ENCODE measurements at places on chromosomes 1 and 21.

DNA sequence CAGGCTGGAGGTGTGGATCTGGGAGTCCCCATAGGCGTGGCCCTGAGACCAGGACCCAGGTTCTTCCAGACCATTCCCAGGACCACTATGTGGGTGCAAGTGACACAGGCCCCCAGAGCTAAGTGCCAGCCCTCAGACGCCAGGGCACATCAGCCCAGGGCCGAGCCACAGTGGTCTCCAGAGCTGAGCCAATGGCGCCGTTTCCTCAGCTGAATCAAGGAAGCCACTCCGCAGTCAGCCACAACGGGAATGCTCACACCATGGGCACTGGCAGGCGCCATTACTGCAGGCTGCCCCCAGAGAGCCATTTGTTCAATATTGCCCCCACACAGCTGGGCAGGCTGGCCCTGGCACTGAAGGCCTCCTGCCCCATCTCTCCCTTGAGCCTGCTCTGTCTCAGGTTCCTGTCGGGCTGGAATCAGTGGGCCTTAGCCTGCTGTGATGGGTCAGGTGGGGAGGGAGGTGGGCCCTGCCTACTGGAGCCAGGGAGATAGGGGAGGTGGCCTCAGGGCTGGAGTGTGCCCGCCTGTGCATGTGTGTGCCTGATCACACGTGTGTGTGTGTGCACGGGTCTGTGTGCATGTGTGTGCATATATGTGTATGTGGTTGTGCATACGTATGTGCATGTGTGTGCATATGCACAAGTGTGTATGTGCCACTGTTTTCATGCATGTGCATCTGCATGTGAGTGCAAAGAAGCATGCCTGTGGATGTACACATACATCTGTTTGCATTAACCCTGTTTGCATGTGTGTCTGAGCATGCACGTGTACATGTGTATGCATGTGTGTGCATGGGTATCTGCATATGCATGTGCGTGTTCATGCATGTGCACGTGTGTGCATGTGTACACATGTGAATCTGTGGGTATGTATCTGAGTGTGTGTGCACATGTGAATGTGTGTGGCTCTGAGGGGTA lies 6.1 kb downstream of the GJC2 start:
- no peak for DNase-seq

- no peak for DNase-seq
Measured at GRCh38 chr1:37246631-37247030, 212.3 kb upstream of the GRIK3 start.

DNA sequence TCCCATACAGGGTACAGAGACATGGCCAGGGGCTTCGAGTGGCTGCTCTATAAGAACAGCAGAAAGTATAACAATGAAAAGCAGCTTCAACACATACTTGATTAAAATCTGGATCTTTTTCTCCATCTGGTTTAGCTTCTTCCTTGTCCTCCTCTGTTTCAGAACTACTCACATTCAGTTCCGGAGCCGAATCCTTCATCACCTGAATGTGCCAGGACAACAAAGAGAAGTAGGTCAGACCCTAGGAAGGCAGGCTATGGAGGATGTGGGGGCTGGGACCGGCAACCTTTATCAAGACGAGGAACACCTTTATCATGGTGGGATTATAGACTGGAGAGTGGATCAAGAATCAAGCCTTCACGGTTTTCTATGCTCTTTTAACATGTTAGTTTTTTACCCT lies 32.2 kb upstream of the RAP1GAP start:
- DNase-seq, result no peak

GRCh38 chr21:27555996-27556395 lies 589.1 kb upstream of the ADAMTS5 start:
- no peak for DNase-seq

Measured in central memory CD4-positive, alpha-beta T cell (primary cell).